ENCODE measurements at places on chromosomes 7 and 10. TPM values are rescaled to one million over a fixed set of nuclear protein-coding genes. Genes with fewer than 3 reads are reported as not detected.

DNA sequence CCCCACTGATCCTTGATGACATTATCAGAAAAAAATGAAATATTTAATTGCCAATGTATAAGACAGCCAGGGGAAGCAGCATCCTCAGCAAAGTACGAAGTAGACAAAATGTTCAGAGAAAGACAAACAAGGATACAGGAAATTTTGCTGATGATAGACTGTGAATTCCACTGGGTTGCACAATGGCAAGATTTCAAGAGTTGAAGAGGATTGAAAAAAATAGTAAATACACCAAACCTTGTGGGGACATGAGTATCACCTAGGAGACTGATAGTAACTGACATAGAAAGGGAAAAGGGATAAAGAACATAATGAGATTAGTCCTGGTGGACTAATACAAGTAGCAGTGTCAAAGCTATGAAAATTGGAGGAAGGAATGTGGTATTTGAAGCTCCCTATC is 16.5 kb downstream of the CNOT4 start:
- no peak for DNase-seq

GRCh38 chr7:13682626-13683025 is 306.8 kb downstream of the ETV1 start:
- peak; percentile 70 for DNase-seq

HKDC1 gene
- 1.2 TPM for total RNA-seq

DNA sequence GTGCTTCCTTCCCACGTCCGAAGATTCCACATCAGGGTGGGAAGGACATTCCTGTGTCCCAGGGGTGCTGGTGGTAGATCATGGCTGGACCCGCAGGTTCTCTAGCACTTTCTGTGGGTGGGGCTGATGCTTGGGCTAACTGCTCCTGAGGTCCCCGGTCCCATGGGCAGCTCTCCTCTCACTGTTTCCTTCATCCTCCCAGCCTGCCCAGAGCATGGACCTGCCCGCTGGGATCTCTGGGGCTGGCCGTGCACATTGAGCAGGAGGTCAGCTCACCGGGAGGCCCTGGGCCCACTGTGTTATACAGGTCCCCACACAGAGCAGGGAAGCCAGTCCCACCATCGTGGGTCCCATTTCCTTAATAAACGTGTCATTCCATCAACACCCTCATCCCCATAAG is 502.3 kb downstream of the TCERG1L start:
- DNase-seq = no peak

HNRNPH3 gene
- 32.1 TPM for total RNA-seq

RAB19 gene
- not detected for total RNA-seq

- no peak for DNase-seq
Measured at GRCh38 chr10:124902462-124902861, 39.5 kb upstream of the ZRANB1 start.

- DNase-seq = no peak
Measured at GRCh38 chr7:51366172-51366728, 49.6 kb upstream of the COBL start.

- no peak for DNase-seq
Measured at GRCh38 chr10:16741540-16741939, 75.7 kb downstream of the RSU1 start.

DNA sequence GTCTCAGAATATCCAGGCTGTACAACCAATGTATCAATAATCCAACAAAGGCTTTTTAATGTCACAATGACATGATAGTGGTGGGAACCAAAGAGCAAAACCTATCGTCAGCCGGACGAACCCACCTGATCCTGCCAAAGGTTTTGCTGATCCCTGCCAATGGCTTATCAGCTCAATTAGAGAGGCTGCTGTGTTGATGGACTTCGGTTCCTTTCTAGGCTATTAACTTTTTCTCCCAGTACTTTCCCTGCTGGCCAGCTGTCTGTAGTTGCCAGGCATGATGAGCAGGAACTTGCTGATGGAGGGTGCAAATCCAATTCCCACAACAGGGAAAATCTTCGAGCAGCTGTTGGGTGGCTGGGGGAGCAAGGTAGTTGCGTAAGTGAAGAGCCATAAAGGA is 2.4 kb downstream of the LMOD2 start:
- DNase-seq = no peak

ACSM6 gene
- total RNA-seq = not detected

DNA sequence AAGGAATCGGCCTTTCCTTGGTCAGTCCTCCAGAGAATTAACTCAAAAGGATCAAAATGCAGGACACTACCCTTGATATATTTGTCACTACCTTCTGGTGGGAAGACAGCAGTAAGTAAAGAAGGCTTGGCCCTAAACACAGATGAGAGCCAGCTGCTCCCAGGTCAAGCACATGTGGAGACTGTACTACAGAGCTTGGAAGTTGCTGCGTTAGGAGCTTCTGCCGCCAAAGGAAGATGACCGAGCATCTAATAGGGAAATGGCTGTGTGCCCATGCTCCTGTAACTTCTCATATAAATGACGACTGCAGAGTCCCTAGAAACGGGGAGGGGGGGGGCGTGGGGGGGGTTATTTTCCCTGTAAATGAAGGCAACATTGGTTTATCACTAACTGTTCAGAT is 59.0 kb downstream of the PODXL start:
- DNase-seq = no peak

DNA sequence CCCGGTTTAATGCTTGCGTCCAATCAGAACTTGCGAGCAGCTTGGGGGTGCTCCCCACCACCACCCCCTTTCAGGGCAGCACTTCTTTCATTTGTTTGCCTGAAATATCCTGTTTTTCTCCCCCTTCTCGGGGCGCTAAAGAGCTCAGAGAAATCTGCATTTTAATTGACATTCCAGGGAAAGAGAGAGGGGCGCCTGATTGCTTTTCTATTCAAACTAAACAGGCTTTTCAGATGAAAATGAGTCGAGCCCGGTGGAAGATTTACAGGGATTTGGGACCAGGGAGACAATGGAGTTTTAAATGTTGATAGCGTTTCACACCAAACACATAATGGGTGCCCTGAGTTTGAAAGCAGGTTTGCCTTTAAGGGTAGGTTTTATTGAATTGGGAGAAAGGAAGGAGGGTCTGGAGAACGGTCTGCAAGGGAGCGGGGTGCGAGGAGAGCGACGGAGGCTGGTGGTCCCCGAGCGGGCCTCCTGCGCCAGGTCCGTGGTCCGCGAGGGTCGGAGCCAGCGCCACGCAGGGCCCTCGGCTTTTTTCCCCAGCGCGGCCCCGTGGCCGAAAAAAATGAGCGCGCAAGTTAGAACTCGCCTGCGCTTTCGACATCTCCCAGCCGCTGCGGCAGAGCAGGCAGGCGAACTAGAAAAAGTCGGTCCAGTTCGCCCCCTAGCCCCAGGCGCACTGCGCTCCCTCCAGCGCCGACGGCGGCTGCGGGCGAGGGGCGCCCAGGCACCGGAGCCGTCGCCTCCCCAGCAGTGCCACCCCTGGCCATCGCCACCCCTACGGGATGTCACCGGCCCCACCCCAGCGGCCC is 1.3 kb downstream of the FGFR2 start:
- no peak for DNase-seq

- no peak for DNase-seq
Measured at GRCh38 chr7:116522247-116522646, 2.6 kb upstream of the CAV1 start.

DNA sequence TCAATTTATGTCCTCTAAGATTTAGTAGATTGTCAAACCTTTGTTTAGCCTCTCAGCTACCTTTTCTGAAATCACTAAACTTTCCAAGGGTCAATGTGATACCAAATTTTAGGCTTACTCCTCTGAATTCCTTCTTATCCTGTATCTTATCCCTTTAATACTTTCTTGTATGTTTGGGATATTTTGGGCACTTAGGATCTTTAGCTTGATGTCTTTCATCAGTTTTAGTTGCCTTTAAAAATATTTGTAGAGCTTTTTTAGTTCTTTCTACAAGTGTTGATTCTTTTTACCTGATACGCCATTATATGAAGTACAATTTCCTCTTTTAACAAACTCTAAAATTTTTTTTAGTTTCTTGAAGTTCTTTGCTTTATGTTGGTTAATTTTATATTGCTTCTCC is 30.7 kb upstream of the HDAC9 start:
- no peak for DNase-seq

ASAH2B gene
- 0.37 TPM for total RNA-seq

NPC1L1 gene
- total RNA-seq = not detected

- DNase-seq = no peak
Measured at GRCh38 chr7:81081616-81082015, 162.8 kb upstream of the SEMA3C start.

- DNase-seq = no peak
Measured at GRCh38 chr7:78852951-78853350, 600.5 kb downstream of the MAGI2 start.

GRCh38 chr7:66083677-66084076 is 8.1 kb downstream of the ASL start:
- no peak for DNase-seq

- peak; percentile 0 for DNase-seq
Measured at GRCh38 chr7:69457595-69458504, 140.4 kb upstream of the AUTS2 start.

DNA sequence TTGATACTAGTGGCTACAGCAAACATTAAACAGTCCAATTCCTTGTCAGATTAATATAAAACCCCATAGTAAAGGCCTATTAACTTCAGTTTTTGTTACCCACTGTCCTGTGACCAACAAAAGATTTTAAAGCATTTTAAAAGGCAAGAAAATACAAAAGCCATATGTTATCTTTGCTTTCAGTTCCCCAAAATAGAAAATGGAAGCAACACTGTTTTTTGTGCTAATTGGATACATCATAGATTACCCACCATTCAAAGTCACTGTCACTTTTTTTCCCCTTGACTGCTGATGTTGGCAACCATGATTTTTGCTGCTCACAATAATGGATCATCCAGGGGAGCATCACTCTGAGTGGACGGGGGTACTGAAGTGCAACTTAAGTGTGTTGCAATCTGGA is 52.4 kb upstream of the TMEM140 start:
- DNase-seq = no peak

DNA sequence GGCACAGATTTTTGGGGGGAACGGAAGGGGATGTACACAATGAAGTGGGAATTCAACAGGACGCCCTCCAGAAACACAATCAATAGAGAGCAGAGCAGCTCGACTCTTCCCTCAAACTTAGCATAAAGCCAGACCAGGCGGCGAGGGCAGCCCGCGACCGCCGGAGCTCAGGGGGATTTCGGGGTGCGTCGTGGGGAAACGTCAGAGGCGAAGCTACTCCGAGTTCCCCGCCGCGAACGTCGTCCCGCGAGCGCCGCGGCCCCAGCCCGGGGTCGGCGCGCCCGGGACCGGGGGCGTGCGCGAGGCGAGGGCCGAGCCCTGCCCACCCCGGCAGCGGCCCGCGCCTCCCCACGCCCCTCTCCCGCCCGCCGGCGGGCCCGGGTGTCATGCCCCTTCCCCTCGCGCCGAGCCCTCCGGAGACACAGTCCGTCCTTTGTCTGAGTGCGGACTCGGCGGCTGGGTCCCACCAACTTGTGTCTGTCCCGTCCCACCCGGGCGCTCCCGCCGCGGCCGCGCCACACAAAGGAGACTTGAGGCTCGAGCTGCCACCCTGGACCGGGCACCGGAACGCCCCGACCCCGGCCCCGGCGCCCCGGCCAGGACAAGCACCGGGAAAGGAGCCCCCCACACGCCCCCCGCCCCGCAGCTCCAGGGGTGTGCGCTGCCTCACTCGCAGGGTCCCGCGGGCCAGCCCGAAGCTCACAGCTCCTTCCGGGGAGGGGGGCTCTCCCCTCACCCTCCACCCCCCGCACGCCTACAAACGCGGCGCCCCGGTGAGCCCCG is 634 bp downstream of the EZH2 start:
- DNase-seq = peak; percentile 10

DNA sequence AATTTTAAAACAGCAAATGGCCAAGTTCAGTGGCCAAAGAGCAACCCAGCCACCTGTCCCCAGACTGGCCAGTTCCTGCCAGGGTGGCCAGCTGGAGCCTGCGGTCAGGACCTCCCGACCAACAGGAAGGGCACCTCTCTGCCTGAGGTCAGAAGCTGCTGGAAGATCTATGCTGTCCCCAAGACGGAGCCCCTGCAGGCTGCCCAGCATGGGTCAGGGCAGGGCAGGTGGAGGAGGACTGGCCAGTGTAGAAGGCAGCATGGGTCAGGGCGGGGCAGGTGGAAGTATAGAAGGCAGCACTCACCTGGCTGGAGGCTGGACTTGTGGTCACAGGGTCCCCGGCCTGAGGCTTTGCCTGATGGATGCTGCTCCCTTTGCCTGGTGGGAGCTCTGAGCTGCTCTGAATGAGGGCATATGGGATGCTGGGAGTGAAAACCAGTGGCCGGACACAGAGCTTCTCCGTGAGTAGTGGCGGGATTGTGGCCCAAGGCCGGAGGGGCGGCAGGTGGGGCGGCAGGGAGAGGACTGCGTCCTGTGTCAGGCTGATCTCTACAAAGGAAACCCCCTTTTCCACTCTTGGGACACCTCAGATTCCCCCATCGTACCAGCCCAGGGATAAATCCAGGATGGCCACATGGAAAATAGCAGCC is 229.2 kb downstream of the TCERG1L start:
- no peak for DNase-seq

DNA sequence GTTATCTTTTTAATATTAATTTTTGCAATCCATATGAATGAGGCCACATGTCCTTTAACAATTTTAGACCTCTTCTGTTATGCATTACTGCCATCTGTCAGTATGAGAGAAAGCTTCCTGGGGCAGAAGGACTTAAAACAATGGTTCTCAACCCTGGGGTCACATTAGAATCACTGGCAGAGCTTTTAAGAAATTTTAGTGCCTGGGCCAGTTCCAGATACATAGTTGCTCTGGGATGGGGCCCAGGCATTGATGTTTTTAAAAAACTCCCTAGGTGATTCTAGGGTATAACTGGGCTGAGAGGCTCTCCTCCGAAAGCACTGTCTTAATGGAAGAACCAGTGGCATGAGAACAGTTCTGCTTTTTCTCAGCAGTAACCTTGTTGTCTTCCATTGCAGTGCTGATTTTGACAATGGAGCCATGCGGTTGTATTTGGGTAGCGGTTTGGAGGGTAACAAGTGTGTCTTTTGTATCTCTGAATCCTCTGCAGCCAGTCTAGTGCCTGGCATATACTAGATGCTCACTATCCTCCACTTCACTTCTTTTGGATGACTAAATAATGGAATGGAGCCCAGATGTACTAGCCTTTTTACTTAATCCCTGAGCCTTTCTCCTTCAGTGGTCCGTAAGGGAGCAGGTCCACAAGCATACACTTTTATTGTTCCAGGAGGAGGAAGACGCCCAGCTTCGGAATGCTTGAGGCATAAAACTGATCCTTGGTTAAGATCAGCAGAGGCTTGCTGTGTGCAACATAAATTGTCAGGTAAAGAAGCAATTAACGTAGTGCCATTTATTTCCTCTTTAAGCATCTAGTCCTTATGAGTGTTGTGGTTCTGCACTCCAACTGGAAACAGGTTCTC is 227.1 kb downstream of the AUTS2 start:
- no peak for DNase-seq

EZH2 gene
- total RNA-seq = 37.5 TPM

ACSL5 gene
- total RNA-seq = 0.81 TPM

DNA sequence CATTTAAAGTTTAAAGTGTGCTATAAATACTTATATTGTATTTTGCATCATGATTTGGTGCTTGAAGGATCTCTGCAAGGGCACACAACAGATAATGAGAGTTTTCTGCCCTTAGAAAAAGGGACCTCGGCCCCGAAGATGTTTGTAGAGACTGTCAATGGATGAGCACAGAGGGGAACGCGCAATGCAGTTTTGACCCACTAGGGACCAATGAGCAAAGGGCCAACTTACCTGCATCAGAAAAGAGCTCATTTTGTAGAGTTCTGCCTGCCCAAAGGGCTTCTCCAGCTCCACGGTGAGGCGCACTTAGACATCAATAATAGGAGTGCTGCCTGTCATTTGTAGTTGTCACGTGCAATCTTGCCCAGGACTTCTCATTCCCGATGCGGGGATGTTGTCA is 91.1 kb downstream of the BUB3 start:
- no peak for DNase-seq

CTNNA3 gene
- not detected for total RNA-seq

Data from G401 (cell line).